ENCODE measurements at places on chromosomes 2 and 18. TPM values are rescaled to one million over a fixed set of nuclear protein-coding genes. Genes with fewer than 3 reads are reported as not detected.

Gene RAPGEF4
- total RNA-seq: 0.23 TPM

Gene TXNL1
- 55.0 TPM for total RNA-seq

Gene AFF3
- total RNA-seq: not detected

DNA sequence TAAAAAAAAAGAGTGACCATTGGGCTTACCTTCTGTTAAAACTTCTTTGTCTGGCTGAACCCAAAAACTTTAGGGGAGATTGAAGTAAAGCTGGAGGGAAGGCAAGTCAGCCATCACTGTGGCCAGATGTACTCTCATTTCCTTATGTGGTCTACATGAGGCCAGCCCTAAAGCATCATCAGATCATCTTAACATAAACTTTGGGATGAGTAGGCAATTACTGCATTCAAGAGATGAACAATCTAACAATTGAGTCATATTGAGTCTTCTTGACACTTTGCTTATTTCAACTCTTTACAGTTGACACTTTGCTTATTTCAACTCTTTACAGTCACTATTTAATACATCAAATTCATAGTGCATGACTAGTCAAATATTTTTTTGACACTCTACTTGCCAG is 155.6 kb downstream of the QPCT start:
- peak; percentile 23 for DNase-seq

DNA sequence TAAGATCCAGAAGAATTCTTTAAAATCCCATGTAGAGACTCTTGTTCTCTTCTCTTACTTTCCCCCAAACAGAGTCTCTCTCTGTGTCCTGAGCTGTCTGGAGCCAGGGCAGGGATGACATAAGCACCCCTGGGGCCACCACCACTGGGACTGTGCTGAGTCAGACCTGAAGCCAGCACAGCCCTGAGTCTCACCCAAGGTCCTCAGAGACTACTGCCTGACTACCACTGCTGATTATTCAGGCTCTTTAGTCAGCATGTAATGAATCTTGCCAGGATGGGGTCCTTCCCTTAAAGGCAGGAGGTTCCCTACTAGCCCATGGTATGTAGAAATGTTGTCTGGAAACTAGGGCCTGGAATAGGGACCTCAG is 34.9 kb upstream of the DYNC1I2 start:
- DNase-seq: peak; percentile 54

DNA sequence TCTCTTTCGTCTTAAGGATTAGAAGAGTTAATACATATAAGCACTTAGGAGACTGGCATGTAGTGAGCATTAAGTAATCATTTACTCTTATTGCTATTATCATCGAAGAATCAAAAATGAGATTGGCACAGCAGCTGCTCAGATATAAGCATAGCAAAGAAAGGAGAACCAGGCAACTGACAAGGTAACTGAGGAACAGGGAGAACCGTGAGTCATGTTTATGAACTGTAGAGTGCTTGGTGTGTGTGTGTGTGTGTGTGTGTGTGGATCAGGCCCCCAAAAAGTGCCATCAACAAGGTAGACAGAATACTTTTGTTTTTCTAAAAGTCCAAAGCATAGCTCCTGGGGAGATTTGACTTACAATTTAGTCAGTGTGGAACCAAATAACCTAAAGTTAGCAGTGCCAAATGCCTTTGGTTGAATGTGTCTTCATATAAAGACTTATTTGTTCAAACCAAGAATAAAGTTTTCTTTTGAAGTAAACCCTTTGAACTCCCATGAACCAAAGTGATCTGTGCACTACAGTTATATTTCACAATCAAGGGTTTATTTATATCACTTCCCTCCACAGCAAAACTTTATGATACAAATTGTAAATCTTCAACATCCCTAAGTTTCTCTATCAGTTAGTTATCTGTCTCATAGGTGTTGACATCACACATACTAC is 660.6 kb downstream of the NYAP2 start:
- DNase-seq: no peak

- no peak for DNase-seq
Measured at GRCh38 chr18:63701952-63702351, 808 bp upstream of the SERPINB11 start.

GRCh38 chr18:22691946-22692710 is 241.0 kb upstream of the RBBP8 start:
- peak; percentile 19 for DNase-seq

- no peak for DNase-seq
Measured at GRCh38 chr2:19321946-19322345, 36.5 kb downstream of the OSR1 start.

DNA sequence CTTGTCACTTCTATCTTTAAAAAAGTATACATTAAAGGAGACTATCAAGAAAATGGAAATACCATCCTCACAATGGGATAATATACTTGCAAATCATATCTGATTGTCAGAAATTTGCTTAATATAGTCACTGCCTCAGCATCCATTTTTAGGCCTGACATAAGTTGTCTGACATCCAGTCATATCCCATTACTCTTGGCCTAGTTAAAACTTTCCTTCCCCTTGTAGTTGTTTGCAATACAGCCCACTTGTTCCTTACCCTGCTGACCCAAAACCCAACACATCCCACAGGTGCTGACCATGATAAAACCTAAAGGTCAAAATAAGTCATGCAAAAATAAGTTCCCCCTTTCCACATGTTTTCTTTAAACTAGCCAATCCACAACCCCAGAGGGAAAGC is 3.6 kb upstream of the ARHGEF33 start:
- no peak for DNase-seq

GRCh38 chr2:143246815-143247744 is 117.9 kb downstream of the ARHGAP15 start:
- DNase-seq: no peak

GRCh38 chr2:241269707-241270520 is 45.6 kb downstream of the HDLBP start:
- DNase-seq: no peak

GRCh38 chr2:15010346-15010745 is 377.8 kb downstream of the LRATD1 start:
- DNase-seq: no peak
